Chondrocyte (in vitro differentiated cells): ENCODE measurements at places on chromosomes 12 and 14. TPM values are rescaled to one million over a fixed set of nuclear protein-coding genes. Genes with fewer than 3 reads are reported as not detected.

DNA sequence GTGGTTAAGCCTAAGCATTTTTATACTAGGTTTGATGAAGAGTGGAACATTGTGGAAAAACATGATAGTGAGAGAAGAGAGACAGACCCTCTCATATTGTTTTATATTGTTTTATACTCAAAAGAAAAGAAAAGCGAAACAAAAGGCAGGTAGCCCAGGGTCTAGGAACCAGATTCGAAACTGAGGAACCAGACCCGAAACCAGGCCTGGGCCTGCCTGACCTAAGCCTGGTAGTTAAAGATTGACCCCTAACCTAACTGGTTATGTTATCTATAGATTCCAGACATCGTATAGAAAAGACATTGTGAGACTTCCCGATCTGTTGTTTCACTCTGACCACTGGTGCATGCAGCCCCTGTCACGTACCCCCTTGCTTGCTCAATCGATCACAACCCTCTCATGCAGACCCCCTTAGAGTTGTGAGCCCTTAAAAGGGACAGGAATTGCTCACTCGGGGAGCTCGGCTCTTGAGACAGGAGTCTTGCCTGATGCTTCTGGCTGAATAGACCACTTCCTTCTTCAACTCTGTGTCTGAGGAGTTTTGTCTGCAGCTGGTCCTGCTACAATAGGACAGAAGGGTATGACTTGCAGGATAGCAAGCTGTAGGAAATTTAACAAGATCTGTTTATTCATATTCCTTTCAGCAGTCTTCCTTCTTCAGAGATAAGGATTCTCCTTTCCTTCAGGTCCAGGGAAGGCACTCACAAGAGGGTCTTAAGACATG, 147.1 kb upstream of the PLEKHA5 start:
- no peak for DNase-seq

- no peak for DNase-seq
Measured at GRCh38 chr12:104376650-104377513, 73.3 kb downstream of the EID3 start.

DNA sequence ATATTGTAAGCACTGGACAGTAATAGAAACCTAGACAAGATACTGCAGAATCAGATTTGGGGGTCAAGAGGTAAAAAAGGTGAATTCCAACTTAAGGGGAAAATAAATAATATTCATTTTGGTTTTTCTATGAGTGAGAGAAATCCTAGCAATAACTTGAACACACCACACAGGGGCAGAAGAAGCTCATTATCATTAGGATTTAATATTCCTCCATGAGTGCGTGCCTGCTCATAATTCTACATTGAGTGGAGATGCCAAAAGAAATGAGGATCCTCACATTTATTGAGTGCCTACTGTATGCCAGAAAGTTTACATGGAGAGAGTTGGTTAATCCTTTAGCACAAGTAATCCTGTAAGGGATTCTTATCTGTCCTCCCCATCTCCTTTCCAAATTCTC, 40.5 kb upstream of the C14orf132 start:
- DNase-seq, result no peak

- no peak for DNase-seq
Measured at GRCh38 chr14:35122696-35123387, 490 bp downstream of the PRORP start.

The CYP46A1 gene
- total RNA-seq, result 0.72 to 2.8 TPM (median 1.2 TPM) in 3 replicates
